ENCODE measurements at places on chromosomes 16 and 17. TPM values are rescaled to one million over a fixed set of nuclear protein-coding genes. Genes with fewer than 3 reads are reported as not detected.

GRCh38 chr16:25693631-25694030 lies 1.9 kb downstream of the HS3ST4 start:
- DNase-seq = no peak

- no peak for DNase-seq
Measured at GRCh38 chr17:17788967-17789366, 47.8 kb downstream of the SREBF1 start.

GRCh38 chr17:66946251-66946650 lies 18.3 kb upstream of the CACNG4 start:
- no peak for DNase-seq

GRCh38 chr16:12971241-12971640 lies 69.8 kb downstream of the SHISA9 start:
- no peak for DNase-seq

DNA sequence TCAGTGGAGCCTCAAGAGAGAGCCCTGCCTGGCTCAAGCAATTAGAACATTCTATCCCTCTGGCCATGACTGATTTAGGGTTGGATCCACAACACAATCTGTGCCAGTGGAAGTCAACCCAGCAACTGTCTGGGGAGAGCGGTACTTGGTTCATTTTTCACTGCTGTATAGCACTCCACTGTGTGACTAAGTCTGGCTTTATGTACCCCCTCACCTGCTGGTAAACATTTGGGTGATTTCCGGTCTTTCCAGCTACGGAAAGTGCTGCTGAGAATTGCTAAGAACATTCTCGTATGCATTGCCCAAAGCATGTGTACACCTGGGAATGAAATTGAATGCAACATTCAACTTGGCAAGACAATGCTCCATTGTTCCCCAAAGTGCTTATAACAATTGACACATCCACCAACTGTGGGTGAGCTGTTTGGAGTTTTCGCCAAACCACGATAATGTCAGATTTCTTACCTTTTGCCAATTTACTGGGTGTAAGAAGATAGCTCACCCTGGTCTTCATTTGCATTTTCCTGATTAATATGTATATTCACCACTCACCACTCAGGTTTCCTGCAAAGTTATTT lies 63.5 kb upstream of the MED9 start:
- DNase-seq = no peak

The LRRC37A2 gene
- 19.7 TPM for polyA plus RNA-seq

DNA sequence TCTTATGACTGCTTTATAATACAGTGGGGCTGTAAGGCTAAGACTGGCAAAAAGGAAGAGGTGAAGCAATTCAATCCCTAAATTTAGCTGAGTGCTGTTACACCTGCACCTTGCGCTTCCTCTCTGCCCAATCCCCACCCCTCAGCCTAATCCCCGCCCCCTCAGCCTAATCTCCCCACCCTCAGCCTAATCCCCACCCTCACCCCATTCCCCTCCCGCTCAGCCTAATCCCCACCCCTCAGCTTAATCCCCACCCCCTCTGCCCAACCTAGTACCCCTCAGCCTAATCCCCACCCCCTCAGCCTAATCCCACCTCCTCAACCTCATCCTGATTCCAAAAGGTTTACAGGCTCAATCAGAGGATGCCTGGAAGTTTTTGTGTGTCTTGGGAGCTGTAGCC lies 155.5 kb downstream of the PMP22 start:
- DNase-seq = no peak

The KRT36 gene
- polyA plus RNA-seq = not detected

The ZNF624 gene
- polyA plus RNA-seq = 5.4 TPM

- no peak for DNase-seq
Measured at GRCh38 chr17:81245024-81245664, 6.0 kb downstream of the NDUFAF8 start.

DNA sequence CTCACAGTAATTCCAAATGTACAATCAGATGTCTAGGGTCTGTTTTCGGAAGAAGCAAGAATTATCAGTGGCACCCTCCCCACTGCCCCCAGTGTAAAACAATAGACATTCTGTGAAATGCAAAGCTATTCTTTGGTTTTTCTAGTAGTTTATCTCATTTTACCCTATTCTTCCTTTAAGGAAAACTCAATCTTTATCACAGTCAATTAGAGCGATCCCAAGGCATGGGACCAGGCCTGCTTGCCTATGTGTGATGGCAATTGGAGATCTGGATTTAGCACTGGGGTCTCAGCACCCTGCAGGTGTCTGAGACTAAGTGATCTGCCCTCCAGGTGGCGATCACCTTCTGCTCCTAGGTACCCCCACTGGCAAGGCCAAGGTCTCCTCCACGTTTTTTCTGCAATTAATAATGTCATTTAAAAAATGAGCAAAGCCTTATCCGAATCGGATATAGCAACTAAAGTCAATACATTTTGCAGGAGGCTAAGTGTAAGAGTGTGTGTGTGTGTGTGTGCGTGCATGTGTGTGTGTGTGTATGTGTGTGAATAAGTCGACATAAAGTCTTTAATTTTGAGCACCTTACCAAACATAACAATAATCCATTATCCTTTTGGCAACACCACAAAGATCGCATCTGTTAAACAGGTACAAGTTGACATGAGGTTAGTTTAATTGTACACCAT lies 59.7 kb downstream of the HLF start:
- no peak for DNase-seq

DNA sequence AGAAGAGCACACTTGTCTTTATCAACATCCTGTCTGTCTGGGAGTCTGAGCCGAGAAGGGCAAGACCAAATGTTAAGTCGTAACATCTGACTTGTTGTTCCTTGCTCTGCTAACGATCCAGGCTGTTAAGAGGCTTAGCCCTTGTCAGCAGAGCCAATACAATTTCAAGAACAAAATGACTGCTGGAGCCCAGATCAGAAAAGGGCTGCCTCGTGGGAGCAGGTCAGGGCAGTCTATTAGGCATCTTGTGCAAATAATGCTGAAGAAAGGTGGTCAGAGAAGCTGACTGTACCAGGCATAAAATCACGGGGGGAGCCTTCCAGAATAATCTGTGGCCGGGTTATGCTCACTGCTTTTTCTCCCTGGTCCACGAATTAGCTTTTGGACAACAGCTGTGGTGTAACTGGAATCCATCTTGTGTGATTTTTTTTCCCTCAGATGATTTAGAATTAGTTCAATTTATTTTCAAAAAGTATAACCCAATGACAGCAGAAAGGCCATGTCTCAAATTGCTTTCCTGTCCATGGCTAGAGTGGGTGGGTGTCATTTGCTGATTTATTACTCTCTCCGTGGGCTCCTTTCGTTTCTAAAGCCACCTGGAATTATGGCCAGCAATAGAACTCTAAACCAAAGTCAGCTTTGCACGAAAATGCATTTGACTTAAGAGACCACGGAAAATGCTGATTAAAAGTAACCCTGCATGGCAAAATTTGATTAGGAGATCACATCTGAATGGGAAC lies 221.1 kb upstream of the HSBP1 start:
- no peak for DNase-seq

DNA sequence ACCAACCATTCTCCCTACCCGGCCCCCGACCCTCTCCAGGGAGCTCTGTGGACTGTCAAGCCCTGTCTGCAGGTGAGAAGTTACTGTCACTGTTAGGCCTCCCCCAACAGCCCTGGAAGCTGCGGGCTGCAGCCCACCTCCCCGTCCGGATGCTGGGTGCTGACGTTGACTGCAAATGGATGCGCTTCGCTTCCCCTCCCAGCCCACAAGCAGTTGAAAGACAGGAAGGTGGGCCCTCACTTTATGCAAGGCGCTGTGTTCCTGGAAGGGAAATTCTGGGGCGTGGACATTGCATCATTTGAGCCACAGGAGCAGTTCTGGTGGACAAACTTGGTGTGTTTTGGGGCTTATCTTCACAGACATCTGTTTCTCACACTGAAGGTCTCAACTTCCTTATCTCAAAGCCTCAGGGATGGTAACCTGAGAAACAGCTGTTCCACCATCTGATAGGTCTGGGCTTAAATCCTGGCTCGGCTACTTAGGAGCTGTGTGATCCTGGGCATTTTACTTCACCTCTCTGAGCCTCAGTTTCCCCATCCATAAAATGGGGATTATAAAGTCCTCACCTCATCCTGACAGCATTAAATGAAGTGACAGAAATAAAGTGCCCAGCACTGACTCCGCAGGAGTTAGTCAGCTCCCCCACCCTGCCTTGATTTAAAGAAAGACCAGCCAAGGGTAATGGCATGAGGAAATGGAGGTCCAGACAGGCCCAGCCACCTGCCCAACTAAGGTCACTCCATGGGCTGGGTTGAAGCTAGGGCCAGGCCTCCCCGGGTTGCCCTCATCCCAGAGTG lies 4.6 kb upstream of the DRC7 start:
- no peak for DNase-seq

DNA sequence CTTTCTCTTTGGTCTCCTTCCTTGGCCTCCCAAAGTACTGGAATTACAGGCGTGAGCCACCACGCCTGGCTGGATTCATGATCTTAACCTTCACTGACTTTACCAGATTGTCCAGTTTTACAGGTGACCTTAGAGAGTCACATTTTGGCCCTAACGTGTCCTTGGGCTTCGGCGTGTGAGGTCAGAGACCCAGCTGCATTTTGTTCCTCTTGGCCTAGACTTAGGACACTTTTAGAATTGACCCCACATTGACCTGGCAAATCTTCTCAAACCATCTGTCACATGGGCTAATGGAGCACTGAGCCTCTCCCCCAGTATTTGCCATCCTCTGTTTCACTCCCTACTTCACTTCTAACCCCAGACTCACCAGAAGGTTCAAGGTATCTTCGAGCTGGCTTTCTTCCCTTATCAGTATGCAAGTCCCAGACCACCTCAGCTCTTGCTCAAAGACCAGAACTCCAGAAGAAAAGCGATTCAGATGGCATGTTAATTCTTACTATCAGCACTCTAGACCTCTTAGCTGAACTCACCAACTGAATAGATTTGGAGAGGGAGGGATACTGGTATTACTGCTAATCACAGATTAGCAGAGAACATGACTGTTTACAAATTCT lies 1.7 kb upstream of the CYTH1 start:
- DNase-seq = no peak

DNA sequence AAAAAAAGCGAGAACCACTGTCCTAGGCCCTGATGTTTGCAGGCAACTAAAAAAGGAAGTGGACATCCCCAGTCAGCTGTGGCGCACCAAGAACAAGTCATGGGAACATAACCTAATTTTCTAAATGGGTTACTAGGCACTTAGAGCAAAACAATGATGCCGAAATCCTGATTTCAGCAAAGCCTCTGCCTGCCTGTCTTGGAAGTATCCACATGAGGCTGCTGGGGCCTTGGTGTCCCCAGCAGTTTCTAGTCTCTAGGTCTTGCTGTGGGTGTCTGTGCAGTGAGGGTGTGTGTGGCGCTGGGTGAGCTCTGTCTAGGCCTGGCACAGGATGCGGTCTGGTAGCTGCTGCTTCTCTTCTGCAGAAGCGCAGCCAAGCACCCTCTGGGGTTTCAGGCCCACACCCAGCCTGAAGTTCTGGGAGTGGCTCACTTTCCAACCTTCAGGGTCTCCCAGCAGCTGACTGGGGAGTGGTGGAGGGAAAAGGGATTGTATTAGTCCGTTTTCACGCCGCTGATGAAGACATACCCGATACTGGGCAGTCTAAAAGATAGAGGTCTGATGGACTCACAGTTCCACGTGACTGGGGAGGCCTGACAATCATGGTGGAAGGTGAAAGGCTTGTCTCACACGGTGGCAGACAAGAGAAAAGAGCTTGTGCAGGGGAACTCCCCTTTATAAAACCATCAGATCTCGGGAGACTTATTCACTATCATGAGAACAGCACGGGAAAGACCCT lies 21.1 kb downstream of the STH start:
- DNase-seq = no peak

- no peak for DNase-seq
Measured at GRCh38 chr17:835263-835662, 53.1 kb downstream of the MRM3 start.

GRCh38 chr17:72297326-72298115 lies 176.7 kb downstream of the SOX9 start:
- DNase-seq = no peak

DNA sequence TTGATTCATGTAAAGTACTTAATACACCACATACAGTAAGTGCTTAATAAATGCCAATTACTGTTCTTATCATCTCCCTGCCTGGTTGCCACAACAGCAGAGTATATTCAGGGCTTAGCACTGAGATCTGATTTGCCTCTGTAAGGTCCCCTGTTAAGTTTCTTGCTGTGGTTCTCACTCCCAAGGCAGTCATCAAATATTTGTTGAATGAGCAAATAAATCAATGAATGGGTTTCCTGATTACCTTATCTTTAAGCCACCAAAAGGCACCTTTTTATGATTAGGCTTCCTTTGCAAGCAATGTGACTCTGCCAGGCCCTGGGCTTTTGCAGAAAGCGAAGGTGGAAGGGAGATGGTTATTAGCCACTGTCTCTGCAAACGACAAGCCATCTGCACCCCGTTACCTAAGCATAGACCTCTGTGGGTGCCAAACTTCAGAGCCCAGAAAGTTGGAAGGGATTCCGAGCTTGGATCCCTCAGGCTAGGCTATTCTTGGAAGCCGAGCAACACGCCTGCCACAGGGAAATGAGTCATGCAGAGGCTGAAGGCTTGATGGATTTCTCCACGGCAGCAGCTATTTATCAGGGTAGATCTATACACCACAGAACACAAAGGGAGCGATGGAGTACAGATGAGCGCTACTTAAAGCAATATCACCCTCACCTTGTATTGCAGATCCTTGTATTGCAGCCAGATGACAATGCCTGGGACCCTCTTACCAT lies 102.0 kb downstream of the GRIN2A start:
- DNase-seq = no peak

DNA sequence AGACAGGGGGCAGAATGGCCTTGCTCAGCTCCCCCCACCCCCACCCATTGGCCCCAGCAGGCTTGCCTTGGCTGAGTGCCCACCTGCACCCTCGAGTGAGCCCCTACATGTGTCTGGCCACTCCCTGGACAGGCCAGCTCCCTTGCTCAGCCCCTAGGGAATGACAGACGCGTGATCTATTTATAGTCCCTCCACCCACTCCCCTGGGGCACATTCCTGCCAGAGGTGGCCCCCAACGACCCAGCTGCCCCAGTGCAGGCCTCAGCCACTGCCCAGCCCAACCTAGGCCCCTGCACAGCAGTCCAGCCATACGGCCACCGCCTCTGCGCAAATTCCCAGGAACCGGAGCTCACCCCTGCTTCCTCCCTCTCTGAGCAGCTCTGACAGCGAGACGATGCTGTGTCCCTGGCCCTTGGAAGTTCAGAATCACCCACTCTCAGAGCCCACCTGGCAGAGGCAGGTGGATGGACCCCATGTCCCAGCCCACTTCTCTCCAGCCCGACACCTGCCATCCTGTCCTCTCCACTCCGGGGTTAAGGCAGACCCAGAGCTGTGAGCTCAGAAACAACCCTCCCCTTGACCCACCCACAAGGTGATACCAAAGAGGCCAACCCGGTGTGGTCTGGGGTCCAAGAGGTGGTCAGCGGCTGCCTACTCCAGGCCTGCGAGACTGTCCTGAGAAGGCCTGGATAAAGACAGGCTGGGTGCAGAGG lies 11.5 kb upstream of the P2RX1 start:
- DNase-seq = no peak

- no peak for DNase-seq
Measured at GRCh38 chr17:76893623-76894334, 25.6 kb downstream of the MGAT5B start.

All from forelimb muscle (tissue), 1 donor.